ENCODE measurements at places on chromosomes 4 and X. TPM values are rescaled to one million over a fixed set of nuclear protein-coding genes. Genes with fewer than 3 reads are reported as not detected.

Gene ETDB
- not detected for total RNA-seq

Gene BST1
- 12.9 TPM for total RNA-seq

Gene HPGDS
- not detected for total RNA-seq

Gene ARHGEF6
- total RNA-seq = 4.0 TPM

Gene EIF1AX
- total RNA-seq = 43.3 TPM

Gene CXCL6
- 48.4 TPM for total RNA-seq

Gene HHIP
- 0.24 TPM for total RNA-seq

Gene TEC
- total RNA-seq = 2.6 TPM

Gene TRIM75
- not detected for total RNA-seq

Gene GAGE12F
- total RNA-seq = not detected

All from epithelial cell of alveolus of lung (primary cell).